Activated T-cell treated with anti-CD3 and anti-CD28 coated beads, Interleukin-2, amount 50 U/mL, for 4 hours (primary cell): ENCODE measurements at places on chromosomes 3 and 15. TPM values are rescaled to one million over a fixed set of nuclear protein-coding genes. Genes with fewer than 3 reads are reported as not detected.

- no peak for DNase-seq
Measured at GRCh38 chr3:108493862-108494261, 16.5 kb downstream of the MYH15 start.

DNA sequence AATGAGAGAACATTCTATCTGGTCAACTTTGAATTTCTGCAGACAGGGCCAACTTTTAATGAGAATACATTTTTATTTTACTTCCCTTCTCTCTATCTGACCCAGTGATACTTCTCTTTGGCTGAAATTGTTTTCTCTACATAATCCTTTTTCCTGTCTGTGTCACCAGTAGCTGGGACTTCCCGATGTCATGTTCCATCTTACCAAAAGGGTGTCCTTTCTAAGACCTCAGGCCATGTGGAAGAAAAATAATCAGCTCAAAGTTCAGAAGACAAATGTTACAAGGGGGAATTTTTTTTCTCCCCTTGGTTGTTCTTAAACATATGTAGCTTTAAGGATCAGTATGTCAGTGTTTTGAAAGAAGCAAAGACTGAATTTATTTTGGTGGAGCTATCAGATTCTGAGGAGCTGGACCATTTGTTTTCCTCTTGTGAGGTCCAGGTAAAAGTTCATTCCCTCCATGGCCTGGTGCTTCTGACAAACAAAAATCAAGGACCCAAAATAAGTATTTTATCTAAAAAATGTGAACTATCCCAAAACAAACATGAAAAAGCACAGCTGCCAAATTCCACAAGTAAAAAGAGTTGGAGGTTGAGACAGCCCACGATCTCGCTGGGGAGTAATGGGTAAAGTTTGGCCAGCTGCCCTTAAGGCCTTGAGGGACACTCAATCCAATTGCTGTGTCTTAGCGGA, 859.4 kb upstream of the NR2F2 start:
- no peak for DNase-seq

GRCh38 chr3:45954306-45954705, 11.0 kb downstream of the CXCR6 start:
- no peak for DNase-seq

GRCh38 chr15:89495638-89496145, 691 bp downstream of the RHCG start:
- no peak for DNase-seq

- DNase-seq: no peak
Measured at GRCh38 chr15:67652586-67652985, 110.1 kb downstream of the MAP2K5 start.

GRCh38 chr3:17755836-17756235, 13.4 kb upstream of the TBC1D5 start:
- no peak for DNase-seq

The CAMK2N2 gene
- 0.53 TPM for total RNA-seq
